CD4-positive, CD25-positive, alpha-beta regulatory T cell (primary cell): ENCODE measurements at places on chromosomes 7 and 10. TPM values are rescaled to one million over a fixed set of nuclear protein-coding genes. Genes with fewer than 3 reads are reported as not detected.

The PARD3 gene
- not detected for polyA plus RNA-seq

The TMEM140 gene
- 39.3 TPM for polyA plus RNA-seq

The COL26A1 gene
- not detected for polyA plus RNA-seq

DNA sequence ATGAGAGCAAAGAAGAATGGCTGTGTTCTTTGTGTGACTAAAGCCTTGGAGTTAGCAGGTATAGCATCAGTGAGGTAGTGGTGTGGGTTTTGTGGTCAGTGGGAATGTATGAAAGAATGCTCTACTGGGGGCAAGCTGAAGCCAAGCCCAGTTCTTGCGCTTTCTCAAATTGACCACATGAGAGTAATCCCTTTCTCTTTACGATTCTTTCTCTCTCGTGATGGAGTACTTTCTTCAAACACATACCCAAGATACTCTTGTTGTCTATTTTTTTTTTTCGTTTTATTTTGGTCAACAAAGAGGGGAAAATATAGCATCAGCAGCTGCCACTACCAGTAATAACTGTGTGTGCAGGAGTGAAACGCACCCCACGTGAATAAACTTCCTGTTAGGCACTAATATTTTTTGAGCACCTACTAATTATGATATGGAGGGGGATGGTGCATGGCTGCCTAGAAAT is 8.4 kb upstream of the PANK1 start:
- no peak for DNase-seq

GRCh38 chr10:130220251-130221185 is 84.3 kb downstream of the GLRX3 start:
- no peak for DNase-seq

- peak; percentile 41 for DNase-seq
Observed at GRCh38 chr10:118729641-118730258, 25.0 kb downstream of the CACUL1 start.

The AOC1 gene
- polyA plus RNA-seq: not detected

The HIF1AN gene
- 30.0 TPM for polyA plus RNA-seq

The STX1A gene
- polyA plus RNA-seq: 3.1 TPM

GRCh38 chr10:132397671-132398565 is 918 bp downstream of the PWWP2B start:
- peak; percentile 16 for DNase-seq

DNA sequence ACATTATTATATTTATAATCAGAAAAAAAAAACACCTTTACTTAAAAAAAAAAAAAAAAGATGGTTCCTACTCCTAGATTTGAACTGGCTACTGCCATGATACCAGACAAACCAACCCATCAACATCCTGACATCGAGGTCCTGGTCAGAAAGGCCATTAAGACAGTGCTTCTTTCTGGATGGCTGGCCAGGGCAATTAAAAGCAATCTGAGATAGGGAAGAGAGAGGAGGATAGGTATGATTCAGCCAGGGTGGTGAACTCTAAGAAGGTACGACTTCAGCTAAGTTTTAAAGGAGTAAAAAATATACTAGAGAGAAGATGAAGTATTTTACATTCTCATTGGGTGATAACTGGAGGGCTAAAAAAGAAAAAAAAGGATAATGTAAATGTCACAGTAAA is 139.0 kb downstream of the DOCK4 start:
- no peak for DNase-seq

The HTR5A gene
- polyA plus RNA-seq: not detected

GRCh38 chr7:93836116-93836515 is 54.4 kb downstream of the TFPI2 start:
- DNase-seq: no peak

DNA sequence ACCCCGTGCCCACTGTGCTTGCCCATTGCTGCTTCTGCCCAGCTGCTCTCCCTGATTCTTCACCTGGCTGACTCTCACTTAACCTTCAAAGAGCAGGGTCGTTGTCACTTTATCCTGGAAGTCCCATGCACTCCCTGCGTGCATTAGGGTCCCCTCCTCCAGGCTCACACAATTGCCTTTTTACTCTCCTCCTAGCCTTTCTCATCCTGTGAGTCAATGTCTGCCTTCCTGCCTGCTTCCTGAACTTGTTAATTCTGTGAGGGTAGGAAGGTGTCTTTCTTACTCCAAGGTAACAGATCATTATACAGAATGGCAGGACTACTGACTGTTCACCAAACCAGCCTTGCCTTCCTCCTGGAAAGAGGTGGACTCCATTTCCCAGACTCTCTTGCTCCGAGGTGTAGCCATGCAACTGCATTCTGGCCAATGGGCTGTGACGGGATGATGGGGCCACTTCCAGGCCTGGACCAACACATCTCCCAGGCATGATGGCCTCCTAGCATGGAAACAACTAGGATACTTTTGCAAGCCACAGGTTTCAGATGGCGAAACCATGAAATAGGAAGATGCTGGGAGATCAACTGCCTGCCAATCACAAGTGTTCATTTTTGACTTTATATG is 54.7 kb downstream of the ARHGAP22 start:
- no peak for DNase-seq

DNA sequence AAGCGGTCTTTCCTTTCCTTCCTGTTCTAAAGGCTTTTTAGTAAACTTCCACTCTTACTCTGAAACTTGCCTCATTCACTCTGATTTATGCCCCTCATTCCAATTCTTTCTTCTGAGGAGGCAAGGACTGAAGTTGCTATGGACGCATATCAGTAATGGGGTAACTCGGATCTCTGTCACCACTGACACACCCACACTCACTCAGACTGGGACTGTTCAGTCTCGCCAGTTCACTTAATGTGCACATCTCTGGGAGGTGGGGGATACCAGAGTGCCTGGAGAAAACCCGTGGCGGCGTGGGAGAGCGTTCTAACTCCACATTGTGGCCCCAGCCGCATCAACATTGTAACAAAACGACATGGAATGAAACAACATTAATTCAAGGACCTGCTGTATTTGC is 1139.3 kb upstream of the CELF2 start:
- DNase-seq: no peak

GRCh38 chr10:43214071-43214955 is 52.6 kb downstream of the RASGEF1A start:
- no peak for DNase-seq

- no peak for DNase-seq
Observed at GRCh38 chr10:111015181-111015580, 61.6 kb upstream of the ADRA2A start.

DNA sequence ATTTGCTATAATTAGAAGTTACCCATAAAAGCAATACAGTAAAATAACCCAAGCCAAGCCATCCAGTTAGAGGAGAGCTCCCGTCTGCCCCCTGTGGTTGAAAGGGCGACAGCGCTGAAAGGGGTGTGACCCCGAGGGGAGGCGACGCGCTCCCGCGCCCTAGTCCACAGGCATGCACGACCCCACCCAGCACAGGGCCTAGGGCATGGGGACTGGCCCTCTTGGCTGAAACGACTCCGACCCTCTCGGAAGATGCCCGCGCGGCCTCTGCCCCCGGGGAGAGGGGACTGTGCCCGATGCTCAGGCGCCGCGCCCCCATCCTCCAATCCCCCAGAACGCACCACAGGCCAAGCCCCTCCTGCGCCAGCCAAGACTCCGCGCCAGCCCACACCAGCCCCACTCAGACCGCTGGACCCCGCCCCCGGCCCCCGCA is 64.0 kb downstream of the CSGALNACT2 start:
- peak; percentile 42 for DNase-seq

DNA sequence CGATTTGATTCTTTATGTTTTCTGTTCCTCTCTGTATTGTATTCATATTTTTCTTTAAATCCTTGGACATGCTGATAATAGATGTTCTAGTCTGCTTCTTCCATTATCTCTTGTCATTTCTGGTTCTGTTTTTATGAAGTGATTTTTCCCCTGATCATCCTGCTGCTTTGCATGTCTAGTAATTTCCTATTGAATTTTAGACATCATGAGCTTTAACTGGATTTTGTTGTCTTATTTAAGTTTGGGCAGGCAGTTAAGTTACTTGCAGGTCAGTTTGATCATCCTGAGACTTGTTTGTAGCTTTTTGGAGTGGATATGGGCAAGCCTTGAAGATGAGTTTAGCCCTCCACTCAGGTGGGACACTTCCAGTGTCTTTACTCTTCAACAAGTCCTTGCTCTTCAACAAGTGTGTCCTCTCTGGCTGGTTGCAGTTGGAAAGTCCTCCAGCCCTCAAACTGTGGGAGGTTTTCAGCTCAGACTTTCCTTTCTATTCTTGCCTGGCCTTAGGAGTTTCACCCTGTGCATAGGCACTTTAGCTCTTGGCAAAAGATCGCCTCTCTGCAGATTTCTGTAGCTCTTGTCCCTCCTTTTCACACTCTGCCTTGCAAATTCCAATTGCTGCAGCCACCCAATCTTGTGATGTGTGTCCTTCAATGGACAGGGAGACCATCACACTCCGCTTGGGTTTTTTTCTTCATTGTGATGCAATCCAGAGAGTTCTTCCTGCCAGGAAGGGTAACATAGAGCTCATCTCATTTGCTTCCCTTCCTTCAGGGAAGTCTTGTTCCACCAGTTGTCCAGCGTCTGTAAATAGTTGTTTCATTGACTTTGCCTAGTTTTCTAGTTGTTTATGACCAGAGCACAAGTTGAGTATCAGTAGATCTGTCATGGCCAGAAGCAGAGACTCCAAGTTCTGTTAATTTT is 197.2 kb upstream of the SH2B2 start:
- DNase-seq: no peak

The CAV2 gene
- not detected for polyA plus RNA-seq

DNA sequence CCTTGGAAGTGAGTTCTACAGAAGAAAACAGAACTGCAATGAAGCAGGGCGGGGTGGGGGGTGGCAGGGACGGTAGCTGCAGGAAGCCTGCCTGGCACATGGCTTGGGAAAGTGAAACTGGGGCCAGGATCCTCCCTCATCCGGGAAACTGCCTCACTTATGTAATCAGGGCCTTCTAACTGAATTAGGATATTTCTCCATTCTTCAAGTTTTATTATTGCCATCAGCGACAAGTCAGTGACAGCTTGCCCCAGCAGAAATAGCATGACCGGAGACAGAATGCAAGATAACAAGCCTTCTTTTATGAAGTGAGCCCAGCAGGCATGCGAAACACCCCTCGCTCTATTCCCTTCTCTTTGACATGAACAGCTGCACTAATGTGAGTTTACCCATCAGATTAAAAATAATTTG is 77.5 kb upstream of the CACUL1 start:
- no peak for DNase-seq

DNA sequence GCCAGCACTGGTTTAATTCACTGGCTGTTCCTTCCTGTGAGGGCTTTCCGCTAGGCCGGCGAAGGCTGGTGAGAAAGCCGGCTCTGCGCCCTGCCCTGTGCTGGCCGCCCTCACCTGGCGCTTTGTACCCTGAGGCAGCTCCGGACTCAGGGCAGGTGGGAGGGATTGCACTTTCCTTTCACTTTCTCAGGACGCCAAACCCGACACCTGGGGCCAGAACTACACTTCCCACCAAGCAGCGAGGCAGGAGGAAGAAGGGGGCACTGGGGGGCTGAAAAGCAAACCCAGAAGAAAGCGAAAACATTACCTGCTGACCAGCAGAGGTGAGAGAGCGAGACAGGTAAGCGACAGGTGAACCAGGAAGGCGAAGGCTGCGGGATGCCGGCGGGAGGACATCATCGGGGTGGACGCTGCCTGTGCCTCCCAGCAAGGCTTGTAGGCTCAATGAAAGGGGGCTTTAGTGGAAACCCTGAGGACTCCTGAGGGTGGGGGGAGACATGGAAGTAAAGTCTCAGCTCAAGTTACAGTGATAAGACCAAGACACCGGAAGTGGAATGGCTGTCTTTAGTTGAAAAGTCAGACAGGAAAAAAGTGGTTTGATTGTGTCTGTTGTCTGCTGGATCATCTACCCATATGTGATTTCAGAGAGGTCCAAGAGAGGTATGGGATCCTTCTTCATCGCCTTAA is at the start of gene RAB19:
TSS of gene RAB19 (plus strand) at position 181 of the 687 bp plus-strand sequence. CDS start 3,589 bp downstream, outside the sequence.
- peak; percentile 53 for DNase-seq

- DNase-seq: no peak
Observed at GRCh38 chr7:52285689-52286088, 749.7 kb upstream of the POM121L12 start.
